Lung (tissue), 17 donors: ENCODE measurements at places on chromosomes 3 and 15.

GRCh38 chr3:148943506-148944205 lies 47.7 kb upstream of the GYG1 start:
- DNase-seq, result peak; percentile 78

- peak; percentile 54 for DNase-seq
Measured at GRCh38 chr3:101849714-101850245, 466 bp downstream of the NFKBIZ start.

- DNase-seq, result no peak
Measured at GRCh38 chr3:188807006-188807405, 364.8 kb upstream of the TPRG1 start.

- DNase-seq, result no peak
Measured at GRCh38 chr3:177595530-177596188, 398.4 kb upstream of the TBL1XR1 start.

DNA sequence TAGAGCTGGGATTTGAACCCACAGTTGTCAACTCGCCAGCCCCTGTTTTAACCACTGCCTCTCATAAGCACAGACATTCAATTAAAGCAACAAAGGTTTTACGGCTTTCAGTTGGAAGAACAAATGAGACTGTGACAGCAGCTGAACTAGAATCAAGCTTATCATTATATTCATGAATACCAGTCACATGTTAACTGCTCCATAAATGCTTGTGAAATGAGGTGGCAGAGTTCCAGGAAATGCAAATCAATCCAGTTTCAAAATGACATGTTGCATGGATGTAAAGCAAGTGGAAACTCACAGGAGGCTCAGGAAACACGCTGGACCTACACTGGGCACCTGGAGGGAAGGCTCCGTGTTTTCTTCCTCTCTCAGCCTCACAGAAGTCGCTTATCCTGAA lies 3.9 kb downstream of the GP5 start:
- peak; percentile 49 for DNase-seq

GRCh38 chr15:87569581-87569980 lies 687.0 kb downstream of the NTRK3 start:
- DNase-seq, result no peak

DNA sequence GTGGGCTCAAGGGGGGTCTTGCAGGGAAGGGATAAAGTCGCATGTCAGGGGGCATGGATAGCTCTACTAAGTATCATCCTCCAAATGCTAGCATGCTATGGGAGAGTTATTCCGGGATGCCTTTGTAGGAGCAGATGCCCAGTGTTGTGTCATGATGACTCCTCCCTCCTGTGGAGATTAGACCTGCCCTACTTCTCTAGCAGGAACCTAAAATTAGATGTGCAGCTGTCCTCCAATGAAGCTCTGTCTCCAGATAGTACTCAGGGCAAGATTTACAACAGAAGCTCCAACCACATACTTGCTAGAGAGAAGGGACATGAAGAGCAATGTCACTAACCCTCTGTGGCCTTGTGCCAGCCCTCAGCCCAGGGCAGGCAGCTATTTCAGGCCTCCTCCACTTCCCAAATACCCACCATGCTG lies 82.5 kb downstream of the AGBL1 start:
- no peak for DNase-seq

DNA sequence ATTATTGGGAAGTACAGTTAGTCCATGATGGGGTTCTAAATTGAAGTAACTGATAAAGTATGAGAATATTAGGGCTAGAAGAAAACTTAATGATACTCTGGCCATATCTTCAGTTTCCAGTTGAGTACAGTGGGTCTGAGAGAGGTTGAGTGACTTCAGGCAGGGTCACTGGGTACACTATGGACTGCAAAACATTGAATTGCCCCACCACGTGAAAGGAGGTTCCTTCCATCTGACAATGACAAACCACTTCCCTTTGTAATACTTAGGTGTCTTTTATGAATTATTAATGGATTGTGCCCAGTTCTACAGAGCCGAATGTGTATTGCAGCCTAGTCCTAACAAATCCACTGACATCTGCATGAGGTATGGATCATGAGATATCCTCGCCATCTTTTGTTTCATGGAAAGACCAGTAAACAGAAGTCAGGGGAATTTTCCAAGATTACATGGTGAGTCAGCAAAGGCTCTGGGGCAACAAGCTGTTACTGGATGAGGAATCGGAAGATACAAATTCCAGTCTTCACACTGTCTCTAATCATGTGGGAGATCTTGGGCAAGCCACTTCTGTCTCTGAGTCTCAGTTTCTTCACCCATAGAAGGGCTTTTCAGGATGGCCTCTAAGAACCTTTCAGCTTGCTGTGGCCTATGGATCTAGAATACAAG lies 66.5 kb upstream of the BCL6 start:
- no peak for DNase-seq

DNA sequence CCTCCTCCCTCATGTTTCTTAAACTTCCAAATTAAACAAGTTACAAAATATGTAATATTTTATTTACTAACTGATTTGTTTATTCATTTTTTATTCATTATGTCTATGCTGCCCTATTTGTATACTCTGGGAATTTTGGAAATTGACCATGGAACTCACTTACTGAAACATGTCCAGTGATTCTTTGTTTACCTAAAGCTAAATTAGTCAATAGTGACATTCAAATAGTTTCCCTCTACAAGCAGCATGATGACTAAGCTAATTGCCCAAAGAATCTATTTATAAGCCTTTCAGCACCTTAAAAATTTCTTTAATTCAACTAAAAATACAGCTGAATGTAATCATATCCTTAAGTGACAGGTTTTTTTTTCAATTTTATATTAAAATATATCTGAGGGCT lies 437.7 kb downstream of the SI start:
- DNase-seq, result no peak

- DNase-seq, result no peak
Measured at GRCh38 chr3:192122832-192123594, 604.3 kb downstream of the FGF12 start.

DNA sequence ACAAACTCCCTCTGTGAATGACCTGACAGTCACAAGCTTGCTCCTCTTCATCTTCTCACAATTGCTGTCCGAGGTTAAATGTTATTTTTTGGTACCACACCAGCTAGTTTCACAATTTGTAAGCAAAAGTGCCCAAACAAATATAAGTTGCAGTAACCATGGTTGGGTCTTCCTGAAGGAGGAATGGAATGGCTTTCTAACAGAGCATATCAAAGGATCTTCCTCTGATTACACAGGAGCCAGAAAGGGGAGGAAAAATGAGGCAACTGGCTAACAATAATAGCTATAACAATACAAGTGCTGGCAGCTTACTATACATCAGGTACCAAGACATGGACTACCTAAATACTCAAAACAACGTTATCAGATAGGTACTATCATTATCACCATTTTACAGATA lies 90.4 kb downstream of the WWTR1 start:
- no peak for DNase-seq

DNA sequence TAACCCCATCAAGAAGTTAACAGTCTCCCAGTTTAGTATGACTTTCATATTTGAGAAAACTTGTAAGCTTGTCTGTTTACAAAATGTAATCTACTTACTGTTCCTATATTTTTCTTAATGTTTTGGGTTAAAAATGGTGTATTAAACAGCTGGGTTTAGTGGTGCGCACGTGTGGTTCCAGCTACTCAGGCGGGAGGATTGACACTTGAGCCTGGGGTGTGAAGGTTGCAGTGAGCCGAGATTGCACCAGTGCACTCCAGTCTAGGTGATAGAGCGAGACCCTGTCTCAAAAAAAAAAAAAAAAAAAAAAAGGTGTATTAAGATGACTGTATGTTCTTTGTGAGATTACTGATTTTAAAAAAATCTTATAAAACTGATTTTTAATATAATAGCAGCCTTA lies 69.3 kb downstream of the BBX start:
- no peak for DNase-seq

DNA sequence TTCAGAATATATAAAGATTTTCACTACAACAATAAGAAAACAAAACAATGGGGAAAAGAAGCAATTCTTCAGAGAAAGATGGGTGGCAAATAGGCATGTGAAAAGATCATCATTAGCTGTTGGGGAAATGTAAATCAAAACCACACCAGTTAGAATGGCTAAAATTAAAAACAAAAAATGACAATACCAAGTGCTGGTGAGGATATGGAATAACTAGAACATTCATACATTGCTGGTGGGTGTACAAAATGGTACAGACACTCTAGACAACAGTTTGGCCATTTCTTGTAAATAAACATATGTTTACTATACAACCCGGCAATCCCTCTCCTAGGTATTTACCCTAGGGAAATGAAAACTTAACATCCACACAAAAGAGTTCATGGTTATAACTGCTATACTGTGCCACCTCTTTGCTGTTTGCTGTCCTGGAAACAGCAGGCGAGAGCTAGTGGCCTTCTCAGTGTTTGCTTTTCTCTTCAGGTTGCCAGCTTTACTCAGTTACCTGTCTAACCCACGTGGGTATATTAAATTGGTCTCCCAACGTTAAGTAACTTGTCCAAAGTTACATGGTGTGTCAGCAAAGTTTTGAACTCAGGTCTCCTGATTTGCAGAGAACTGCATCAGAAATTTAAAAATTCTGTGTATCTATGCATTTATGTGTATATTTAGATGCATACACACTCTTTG lies 4.6 kb upstream of the NIT2 start:
- no peak for DNase-seq

DNA sequence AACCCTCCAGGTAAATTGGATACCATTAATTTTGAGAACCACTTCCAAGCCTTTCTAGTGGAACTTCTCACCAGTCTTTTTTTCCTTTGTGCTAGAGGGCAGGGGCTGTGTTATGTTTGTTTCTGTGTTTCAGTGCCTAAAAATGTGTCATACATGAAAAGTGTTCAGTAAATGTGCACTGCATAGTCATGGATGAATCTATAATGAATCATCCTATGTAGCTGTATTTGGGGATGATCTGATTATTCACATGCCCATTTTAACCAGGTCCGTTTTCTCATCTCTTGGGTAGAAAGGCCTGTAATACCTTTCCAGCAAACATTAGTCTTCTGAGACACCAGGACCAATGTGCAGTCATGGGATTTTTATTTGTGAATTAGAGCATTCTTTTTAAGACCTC lies 583.0 kb upstream of the GOLIM4 start:
- no peak for DNase-seq

DNA sequence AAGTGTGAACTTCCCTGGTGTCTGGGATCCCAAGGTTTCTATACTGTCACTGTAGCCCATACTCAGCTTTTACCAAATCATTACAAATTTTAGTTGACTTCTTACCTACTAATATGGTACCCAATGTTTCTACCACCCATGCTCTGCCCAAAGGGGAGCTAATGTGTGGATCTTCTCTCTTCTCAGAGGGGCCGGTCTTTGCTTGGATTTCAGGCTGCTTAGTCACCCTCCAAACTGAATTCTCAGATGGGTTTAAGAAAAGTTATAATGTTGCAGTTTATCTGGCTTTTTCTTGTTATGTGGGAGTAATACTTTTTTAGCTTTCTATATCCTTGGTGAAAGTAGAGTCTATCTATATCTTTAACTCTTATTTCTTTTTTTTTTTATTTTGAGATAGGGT lies 67.1 kb upstream of the AKAP13 start:
- DNase-seq, result no peak

- DNase-seq, result no peak
Measured at GRCh38 chr3:110576960-110577359, 494.7 kb upstream of the NECTIN3 start.

DNA sequence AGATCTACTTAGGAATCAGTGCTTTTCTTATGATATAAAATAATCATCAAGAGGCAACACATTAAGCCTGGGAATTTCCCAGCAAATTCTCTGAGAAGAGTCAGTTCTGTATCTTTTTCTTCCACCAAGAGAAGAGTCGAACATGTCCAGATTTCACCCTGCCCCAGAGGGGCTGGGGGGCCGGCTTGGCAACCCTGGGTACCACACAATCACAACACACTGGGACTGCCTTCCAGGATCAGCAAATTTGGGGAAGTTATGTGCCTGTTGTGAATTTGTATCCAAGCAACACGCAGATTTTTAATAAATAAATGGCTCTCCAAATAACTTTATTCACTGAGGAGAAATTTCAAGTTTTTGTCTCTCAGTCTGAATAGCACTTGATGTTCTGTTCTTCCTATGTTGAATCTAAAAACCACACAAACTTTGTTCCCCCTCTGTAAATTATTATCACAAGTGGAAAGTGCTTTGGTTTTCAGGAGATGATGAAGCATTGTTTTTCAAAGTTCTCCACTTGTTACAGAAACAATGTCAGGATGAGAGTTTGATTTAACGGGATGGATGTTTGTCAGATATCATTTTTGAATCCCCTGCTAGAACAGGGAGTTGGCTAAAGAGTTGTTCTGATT lies 357.2 kb downstream of the ZNF385D start:
- no peak for DNase-seq

DNA sequence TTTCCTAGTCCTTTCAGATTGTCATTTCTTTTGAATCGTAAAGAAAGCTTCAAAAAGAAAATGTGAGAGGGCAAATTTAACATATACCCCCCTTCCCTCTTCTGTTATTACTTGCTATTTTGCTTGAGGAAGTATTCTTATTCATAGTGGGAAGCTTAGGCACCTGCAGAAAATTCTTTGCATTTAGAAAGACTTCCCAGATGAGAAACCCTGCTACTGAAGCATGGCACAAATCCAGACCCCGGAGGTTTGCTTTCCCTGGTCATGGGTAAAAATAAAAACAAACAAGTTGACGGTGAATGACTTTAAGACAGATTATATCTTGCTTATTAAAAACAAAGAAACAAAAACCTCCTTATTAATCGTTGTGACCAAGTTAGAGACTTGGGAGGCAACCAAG lies 93.9 kb downstream of the IL5RA start:
- no peak for DNase-seq

DNA sequence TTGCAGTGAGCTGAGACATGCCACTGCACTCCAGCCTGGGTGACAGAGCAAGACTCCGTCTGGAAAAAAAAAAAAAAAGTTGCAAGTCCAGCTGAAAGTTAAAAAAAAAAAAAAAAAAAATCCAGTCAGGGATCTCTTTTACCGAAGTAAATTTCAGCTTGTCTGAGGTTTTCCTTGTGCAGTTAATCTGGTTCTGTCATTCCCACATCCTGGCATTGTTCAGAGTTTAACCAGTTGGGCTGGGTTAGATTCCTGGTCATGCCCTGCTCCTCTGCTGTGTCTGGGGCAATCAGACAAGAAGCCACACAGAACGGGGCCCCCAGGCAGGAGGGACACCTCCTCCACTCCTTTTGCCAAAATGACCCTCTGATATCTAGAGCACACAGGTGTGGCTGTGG lies 84.1 kb upstream of the KLHL25 start:
- DNase-seq, result peak; percentile 25

GRCh38 chr3:51968170-51968775 lies 1.0 kb upstream of the PCBP4 start:
- peak; percentile 59 for DNase-seq
